ENCODE measurements at places on chromosomes 4 and X. TPM values are rescaled to one million over a fixed set of nuclear protein-coding genes. Genes with fewer than 3 reads are reported as not detected.
A peak's percentile ranks its signal among the peaks of the same experiment; 100 is the strongest.

- DNase-seq, result no peak
These were observed 10.2 kb downstream of the ARAF start for GRCh38 chrX:47571215-47571614.

- DNase-seq, result no peak
These were observed 275.9 kb upstream of the VCX3A start for GRCh38 chrX:6810776-6811175.

The RHOXF2B gene
- not detected for total RNA-seq

DNA sequence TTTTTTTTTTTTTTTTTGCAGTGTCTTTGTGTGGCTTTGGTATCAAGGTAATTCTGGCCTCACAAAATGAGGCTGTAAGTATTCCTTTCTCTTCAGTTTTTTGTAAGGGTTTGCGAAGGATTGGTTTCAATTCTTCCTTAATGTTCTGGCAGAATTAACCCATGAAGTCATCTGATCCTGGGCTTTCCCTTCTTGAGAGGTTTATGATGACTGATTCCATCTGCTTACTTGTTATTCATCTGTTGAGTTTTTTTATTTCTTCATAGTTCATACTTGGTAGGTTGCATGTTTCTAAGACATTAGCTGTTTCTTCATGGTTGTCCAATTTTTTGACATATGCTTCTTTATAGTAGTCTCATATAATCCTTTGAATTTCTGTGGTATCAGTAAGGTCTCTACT is 181.4 kb upstream of the PDE5A start:
- no peak for DNase-seq

The NEUROG2 gene
- total RNA-seq, result not detected

DNA sequence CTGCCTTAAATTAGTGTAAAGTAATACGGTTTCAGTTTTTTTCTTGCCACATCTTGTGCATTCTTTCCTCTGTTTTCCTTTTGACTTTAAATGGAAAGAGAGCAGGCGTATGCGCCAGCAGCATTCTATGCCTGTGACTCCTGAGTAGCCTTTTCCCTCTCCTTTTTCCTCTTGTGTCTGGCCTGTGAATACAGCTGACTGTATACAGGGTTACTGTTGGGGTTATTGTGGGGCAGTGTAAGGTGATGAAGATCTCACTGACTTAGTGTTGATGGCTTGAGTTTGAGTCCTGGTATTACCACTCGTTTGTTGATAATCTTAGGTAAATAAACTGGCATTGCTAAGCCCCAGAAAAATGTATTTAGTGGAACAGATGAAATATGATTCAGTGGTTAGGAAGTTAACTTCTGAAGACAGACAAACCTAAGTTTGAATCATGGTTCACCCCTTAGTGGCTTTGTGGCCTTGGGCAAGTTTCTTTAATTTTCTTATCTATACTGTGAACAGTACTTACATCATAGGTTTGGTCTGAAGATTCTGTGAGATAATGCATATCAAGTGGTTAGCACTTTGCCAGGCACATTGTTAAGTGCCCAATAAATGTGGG is 105.1 kb downstream of the FNIP2 start:
- DNase-seq, result peak; percentile 79

- DNase-seq, result no peak
These were observed 632.3 kb downstream of the PDHA2 start for GRCh38 chr4:96471956-96472867.

- DNase-seq, result no peak
These were observed 109.3 kb downstream of the ADRA2C start for GRCh38 chr4:3875466-3875865.

DNA sequence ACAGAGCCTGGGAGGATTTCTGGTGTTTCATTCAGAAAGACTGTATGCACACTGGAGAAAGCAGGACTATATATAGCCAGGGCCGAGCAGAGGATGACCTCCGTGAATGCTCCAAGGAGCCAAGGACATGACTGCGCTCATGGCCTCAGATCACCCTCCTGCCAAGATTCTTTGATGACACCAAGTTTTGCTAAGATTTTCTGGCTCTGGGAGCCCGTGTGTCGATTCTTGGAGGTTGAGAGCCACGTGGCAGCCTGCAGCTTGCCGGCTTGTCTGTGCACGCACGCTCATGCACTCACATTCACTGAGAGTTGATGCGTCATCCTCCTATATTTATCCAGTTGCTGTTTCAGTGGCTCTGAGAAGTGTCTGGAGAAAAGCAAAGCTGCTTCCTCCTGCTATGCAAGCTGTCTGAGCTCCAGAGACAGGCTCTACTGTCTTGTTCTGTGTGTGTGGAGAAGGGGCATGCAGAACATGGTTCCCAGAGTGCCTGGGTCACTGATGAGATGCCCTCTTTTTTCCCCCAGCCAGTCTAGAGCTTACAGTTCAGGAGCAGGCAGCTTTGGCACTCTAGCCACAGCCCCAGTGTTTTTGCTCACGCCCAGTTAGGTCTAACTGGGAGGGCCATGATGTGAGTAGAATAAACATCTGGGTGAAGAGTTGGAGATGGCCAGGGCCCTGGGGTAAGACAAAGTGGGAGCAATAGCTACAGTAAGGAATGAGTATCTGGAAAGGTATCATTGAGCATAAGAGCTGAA is 64.9 kb upstream of the SCOC start:
- peak; percentile 89 for DNase-seq

The ETDB gene
- total RNA-seq, result not detected

GRCh38 chr4:63618883-63619718 is 790.1 kb downstream of the TECRL start:
- DNase-seq, result no peak

The PFKFB1 gene
- total RNA-seq, result 0.35 TPM
